Activated CD4-positive, alpha-beta T cell treated with anti-CD3 and anti-CD28 coated beads, Interleukin-2, amount 50 U/mL, for 1 hour (primary cell): ENCODE measurements at places on chromosomes 5 and 9.

DNA sequence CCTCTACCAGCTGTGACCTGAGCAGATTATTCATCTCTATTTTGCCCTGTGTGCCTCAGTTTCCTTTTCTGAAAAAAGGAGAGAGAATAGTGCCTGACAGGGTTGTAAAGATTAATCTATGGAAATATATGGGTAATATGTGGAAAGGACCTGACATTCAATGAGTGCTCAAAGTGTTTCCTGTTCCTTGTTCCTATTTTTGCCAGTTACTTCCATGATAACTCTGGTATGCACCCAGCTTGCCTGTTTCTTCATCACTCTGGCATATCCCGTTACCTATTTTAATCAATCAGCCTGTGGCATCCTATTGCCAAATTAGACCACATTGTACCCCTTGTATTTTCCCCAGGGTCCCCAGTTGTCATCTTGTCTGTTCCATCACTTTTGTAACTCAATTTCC is 3.6 kb upstream of the ARAP3 start:
- DNase-seq: no peak

- DNase-seq: no peak
Measured at GRCh38 chr5:125558016-125558415, 811.6 kb upstream of the ZNF608 start.

GRCh38 chr5:7606840-7607465 is 211.0 kb downstream of the ADCY2 start:
- DNase-seq: no peak

- DNase-seq: no peak
Measured at GRCh38 chr5:56330167-56330566, 97.0 kb upstream of the ANKRD55 start.

DNA sequence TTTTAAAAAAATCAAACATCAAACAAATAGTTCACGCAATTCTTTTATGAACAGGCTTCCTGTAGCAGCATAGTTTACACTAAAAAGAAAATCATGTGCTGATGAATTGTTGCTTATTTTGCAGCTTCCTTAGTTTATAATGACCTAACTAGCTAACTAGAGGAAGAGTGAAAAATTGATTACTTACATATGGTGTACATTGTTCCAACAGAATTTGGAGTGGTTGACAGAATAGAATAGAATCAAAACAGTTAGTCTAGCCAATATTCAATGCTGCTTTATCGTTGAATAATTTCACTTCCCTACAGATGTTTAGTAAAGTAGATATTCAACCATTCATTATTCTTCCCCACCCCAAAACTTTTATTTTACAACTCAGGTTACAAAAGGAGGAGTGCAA is 4.2 kb downstream of the NMUR2 start:
- DNase-seq: no peak

DNA sequence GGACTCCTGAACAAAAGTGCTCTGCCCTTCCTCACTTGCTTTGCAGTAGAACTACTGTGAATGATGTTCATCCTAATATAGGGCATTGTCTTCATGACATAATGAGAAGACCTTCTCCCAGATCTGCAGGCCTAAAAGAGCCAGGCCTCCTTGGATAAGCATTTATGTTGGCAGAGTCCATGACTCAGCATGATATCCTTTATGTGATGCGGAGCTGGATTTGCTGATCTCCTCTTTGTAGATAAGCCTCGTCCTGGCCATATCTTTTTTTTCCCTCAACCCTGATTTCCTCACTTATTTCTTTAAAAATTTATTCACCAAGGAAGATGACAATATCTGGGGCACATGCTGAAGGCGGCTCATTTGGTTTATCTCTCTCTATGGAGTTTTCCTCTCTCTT is 62.4 kb upstream of the TAS2R1 start:
- DNase-seq: no peak

DNA sequence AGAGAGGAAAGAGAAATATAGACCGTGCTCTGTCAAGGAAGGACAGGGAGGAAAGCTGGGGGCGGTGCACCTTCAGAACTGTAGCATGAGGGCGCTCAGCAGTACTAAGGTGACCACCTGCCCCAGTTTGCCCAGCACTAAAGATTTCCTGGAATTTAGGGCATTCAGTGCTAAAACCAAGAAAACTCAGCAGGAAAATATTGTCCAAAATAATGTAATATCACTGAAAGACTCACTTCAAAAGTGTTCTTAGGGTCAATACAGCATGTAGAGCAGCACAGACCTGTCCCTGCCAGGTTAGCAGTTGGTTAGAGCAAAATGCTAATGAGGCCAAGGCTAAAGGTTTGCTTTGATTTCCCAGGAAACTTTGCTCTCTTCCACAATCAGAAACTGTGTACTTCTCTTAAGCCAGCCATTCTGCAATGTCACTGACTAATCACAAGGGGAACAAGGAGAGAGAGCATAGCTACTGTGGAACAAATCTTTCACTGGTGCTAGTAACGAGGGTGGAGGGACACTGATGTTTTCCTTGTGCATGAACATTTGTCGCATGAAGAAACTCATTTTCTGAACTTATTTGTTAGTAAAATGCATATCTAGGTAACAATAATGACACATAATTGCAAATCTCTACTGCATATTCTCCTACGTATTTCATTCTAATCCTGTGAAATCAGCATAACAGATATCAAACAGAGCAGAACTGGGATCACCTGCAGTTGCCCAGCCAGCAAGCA is 53.0 kb upstream of the GRAMD2B start:
- DNase-seq: no peak

- no peak for DNase-seq
Measured at GRCh38 chr5:91332267-91333045, 50.7 kb downstream of the ARRDC3 start.

DNA sequence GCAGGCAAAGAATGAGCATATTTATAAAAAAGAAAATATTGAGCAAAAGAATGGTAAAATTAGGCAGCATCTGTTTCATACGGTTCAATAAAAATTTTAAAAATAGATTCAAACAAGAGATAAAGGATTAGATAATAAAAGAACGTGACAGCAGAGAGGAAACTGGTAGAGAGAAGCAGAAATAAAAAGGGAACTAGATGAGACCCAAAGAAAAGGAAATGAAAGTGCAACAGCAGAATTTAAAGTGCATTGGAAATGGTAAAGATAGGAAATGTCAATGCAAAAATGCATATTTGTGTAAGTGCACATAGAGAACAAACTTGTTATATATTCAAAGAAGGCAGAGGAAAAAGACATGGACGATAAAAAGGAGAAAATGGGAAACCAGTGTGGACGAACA is 70.2 kb downstream of the SUSD1 start:
- no peak for DNase-seq

DNA sequence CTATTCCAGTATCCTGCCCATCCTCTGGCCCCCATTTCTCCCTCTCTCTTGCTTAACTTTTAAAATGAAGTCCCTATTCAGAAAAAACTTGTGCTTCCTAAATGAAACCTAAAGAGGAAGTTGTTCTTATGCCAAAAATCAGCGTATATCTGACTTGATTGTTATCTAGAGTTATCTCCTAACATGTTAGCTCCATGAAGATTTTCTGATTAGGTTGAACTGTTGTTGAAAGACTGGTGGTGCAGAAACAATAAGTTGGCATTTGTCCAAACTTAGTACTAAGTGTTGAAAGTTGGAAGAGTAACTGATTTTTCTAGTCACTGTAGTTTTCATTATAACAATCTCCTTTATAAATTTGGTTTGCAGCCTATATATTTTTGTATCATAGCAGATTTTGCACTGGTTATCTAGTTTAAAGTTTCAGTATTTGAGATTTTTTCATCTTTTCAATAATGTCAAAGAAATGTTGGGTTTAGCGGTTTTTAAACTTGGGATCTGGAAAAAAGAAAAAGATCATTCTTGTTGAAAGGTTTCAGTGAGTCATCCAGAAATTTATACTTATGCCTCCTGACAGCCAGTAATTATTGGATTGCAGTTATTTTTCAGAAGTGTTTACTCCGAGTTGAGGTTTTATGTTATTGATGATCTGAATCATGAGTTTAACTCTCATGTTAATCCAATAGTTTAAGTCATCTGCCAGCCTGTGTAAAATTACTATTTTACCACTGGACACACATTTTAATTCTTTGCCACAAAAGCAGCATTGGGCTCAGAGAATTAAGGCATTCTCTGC is 60.6 kb downstream of the PAM start:
- no peak for DNase-seq

DNA sequence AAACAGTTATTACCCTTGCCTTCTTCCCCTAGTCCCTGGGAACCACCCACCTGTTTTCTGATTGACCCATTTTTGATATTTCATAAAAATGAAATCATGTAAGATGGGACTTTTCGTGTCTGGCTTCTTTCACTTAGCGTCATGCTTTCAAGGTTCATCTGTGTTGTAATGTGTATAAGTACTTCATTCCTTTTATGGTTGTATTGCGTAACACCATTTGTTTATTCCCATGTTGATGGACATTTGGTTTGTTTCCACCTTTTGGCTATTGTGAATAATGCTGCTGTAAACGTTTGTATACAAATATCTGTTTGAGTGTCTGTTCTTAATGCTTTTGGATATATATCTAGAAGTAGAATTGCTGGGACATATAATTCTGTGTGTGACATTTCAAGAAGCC is 650.1 kb upstream of the COX7C start:
- DNase-seq: no peak

GRCh38 chr5:28809811-28810750 is 1771.7 kb upstream of the CDH9 start:
- DNase-seq: no peak

- no peak for DNase-seq
Measured at GRCh38 chr5:180974612-180975315, 13.9 kb upstream of the BTNL3 start.

GRCh38 chr9:33202552-33203201 is 35.5 kb upstream of the B4GALT1 start:
- peak; percentile 3 for DNase-seq

DNA sequence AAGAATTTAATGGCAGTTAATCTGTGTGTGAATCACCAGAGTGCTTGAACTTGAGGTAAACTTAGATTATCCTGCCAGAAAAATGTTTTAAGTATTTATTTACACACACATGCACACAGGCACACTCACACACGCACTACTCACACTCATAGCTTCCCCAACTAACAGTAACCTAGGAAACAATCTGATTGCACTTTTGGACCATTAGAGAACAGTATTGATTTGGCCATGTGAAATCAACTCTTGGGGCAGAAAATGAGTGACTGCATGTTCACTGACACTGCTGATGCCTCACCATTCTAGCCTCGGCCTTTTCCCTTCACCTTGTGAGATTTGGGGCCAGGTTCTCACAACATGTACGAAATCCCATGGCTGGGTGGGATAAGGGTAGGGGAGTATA is 64.1 kb downstream of the SLC1A3 start:
- no peak for DNase-seq

DNA sequence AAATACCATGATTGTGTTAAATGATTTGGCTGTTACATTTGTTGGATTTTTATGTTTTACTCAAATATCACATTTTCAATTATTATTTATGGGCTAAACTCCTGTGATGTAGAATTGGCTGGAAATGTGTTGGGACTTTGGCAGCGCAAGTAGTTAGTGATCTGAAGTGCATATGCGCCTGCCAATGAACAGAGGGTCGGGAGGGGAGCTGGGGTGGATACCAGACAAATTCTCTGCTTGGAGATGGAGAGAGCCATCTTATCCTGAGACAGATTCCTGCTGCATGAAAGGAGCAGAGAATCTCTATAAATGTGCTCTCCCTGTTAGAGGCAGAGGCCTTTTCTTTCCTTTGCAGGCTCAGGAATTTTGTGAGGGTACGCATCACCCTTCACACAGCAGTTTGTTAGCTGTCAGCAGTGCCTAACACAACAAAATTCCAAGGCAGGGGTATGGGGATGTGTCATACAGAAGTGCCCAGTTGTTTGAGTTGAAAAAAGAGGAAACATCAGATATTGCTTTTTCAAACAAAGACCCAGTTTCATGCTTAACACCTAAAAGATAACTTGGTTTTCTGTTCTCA is 489.1 kb downstream of the CSNK1G3 start:
- no peak for DNase-seq

- DNase-seq: no peak
Measured at GRCh38 chr5:165139721-165140120, 1634.3 kb downstream of the MAT2B start.

DNA sequence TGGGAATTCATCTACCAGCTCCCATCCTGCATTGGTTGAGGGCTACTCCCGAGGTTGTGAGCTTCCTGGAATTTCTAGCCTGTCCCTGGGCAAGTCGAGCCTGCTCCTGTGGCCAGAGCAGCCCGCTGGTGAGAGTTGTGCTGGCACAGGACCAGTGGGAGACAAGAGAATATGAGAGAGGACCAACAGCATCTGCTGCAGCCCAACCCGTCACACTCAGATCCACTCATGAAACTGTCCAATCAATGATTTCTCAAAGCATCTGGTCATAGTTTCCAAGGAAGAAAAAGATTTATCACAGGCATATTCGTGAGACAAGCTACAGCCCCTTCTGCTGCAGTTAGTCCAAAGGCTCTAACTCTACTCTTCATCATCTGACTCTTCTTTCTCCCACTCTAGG is 64.4 kb upstream of the RAI14 start:
- no peak for DNase-seq

DNA sequence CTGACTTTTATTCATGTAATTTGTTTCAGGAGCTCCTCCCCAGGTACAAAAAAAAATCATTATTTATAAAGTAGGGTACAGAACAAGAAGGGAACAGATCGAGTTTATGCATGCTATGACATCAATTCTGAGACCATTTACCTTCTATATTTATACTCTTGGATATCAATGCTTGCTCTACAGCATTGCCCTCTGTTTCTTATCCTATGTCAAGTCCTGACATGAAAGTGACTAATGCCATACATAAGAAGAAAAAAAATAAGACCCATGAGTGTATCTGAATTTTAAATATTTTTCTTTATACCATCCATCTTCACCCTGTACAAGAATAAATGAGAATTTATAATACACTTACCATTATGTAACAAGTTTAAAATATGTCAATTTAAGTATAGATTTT is 2016.3 kb upstream of the CDH9 start:
- DNase-seq: no peak

DNA sequence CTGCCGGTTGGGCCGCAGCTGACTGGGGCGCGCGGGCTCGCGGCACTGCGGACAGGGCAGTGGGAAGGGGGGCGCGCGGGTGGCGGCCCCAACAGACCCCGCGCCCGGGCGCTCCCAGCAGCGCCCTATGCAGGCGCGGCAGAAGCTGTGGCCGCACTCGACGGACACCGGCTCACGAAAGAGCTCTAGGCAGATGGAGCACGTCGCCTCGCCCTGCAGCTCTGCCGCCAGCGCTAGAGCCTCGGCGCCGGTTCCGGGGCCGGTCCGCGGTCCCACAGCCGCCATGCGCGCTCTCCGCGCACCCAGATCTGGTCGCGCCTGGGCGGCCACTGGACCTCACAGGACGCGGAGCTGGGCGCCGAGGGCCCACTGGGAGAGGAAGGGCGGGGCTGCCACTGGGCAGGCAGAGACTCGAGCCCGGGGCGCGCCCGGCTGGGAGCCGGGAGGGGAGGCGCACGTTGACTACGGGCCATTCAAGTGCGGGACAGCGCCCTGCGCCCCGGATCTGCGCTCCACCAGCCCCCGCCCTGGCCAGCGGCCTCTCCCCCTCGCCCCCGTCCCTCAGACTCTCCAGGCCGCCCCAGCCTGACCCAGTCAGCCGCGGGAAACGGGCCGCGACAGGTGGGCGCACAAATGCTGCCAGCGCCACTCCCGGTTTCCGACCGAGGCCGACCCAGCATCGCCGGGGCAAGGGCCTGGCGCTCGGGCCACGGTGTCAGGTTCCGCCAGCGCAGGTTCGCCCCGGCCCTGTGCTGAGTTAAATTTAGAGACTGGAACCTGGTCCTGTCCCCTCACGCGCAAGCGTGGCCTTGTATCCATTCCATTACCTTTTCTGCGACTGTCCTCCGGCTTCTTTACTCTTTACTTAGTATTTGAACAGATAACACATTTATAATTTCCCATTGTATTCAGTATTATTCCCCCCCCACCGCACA is at the start of gene TRIM7:
TSS of gene TRIM7 (minus strand) at position 371 of the 935 bp plus-strand sequence. CDS start at position 285, 86 bp downstream.
- no peak for DNase-seq

- no peak for DNase-seq
Measured at GRCh38 chr9:108396611-108397010, 459.2 kb downstream of the ACTL7B start.
